Amygdala (tissue), 56 donors: ENCODE measurements at places on chromosomes 6 and 20.

GRCh38 chr20:59580991-59581401 is 23.3 kb upstream of the PHACTR3 start:
- DNase-seq = no peak

DNA sequence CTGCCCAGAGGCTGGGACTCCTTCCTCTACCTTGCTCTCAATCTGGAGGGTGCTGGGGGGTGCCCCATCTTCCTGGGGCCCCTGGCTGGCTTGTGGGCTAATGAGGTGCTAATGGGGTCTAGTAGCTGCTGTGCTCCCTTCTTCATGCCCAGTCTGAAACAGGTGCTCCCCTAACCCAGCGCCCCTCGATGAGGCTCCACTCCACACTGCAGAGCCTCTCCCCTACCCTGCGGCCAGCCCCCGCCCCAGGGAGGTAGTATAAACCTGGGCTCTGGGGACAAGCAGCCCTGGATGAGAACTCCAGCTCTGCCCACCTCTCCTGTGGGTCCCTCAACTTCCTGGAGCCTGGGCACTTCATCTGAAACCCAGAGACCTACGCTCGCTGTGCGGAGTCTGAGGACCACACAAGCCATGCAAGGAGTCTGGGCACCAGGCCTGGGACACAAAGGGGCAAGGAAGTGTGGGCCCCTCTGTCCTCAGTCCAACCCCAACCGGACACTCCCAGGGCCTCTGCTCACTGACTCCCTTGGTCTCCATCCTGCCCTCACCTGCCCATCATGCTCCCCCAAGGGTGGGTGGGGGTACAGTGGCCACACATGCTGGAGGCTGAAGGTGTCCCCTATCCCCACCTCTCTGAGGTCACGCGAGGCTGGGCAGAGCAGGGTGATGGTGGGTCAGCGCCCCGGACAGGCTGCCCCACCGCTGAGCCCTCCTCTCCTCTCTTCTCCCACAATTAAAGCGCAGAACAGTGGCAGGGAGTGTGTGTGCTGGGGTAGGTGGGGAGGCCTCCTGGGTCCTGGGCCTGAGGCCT is 6.1 kb downstream of the RPL10A start:
- no peak for DNase-seq

DNA sequence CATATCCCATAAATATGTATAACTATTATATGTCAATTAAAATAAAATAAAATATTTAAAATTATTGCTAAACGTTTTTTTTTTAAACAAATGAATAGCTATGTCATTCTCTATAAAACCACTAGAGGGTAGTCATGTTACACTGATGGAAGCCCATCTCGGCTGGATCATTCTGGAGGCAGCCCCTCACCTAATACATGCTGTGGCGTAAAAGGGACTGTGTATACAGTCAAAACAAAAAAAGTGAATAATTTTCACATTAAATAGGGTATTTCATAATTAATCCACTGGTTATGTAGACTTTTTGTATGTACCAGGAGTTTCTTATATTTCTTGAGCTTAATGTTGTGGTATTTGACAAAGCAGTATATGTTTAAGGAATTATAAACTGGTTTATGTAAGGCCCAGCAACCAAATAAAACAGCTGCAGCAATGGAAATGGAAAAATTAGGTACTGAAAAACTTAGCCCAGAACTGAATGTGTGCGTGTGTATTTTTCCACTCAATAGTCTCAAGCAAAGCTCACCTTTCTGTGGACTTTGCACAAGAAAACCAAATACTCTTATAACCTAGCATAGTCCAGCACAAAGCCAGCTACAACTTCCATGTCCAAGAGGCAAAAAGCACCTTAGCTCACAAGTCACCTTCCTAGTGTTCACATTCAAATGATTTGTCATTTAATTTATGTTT is 81.7 kb downstream of the COL9A1 start:
- DNase-seq = no peak

DNA sequence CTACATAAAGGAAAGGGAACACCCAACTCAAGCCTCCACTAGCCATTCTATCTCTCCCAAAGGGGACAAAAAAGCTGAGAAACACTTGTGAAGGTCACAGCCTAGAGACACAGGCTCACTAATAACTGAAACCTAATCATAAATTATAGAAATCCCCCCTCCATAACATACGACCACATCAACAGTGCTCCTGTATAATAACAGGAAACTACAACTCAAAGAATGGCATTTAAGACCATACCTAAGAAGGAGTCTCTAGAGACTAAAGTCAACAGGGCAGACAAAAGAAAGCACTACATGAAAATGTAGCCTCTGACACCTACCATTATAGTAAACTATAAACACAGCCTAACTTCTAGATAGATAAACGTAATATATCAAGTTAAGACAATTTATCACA is 82.7 kb downstream of the THEMIS start:
- no peak for DNase-seq

- no peak for DNase-seq
Observed at GRCh38 chr6:130359736-130360135, 6.1 kb upstream of the TMEM200A start.

DNA sequence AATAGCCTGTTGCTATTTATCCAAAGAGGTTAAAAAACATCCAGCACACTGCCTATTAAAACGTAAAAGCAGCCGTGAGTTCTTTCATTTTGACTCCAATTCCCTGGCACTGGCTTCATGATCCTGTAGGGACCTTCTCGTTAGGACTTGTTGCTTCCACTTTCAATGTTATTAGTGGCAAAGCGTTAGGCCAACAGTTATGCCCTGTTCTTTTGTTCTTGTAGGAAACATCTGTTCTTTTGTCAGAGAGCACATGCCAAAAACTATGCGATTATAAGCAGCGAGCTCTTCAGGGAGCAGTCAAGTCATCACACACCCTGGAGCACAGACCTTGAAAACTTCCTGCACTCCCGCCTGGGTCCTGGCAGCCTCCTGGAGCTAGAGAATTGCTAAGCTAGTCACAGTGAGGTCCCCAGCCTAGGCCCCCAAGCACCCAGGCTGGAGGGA is 609.5 kb upstream of the ARID1B start:
- no peak for DNase-seq

DNA sequence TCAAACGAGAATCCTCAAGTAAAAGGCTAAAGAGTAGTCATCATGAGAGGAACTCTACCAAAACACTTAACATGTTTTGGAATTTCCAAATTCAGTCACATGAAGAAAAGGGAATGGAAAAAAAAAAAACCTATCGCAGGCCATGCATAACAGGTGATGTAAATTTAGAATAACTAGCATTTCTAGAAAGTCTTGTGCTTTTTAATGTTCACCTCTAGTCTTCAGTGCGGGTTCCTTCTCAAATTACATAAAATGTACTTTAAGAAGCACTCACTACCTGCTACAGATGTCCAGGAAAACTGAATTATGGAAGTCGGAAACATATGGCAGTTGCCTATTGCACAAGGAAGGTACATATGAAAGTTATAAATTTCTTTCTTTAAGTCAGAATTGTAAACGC is 6.1 kb upstream of the TBX18 start:
- no peak for DNase-seq

DNA sequence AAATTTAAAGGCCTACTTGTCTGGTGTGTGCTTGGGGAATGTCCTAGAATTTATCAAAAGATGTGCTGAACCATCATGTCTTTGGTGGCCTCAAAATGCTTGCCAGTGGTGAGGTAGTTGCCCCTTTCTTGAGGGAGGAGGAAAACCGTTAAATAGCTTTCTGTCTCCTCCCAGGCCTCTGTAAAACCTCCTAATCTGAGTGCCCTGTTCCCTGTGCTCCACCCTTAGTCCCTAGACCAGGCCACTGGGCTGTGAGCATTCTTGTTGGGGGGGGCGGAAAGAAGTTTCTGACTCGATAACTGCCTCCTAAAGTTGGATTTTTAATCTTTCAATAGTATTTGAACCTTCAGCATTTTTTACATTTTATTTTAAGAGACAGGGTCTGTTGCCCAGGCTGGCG is 23.1 kb downstream of the JARID2 start:
- DNase-seq = no peak

DNA sequence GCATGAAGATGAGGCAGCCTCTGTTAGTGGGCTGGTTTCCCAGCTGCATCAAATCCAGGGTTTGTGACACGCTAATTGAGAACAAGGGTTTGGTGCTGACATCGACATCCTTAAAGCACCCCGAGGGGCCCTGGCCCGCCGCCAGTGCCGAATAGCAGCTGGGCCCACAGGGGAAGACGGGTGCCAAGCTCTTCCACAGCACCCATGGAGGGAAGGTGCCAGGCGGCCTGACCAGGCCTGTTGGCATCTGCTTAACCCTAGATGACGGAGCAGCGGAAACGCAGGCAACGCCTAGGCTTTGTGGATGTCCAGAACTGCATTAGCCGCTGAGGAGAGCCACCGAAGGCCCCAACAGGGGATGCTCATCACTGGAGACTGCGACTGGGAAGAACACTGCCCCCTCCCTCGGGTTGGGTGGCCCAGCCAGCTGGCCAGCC is 16.0 kb downstream of the UQCC2 start:
- no peak for DNase-seq

GRCh38 chr20:8039042-8039441 is 19.5 kb upstream of the TMX4 start:
- no peak for DNase-seq

DNA sequence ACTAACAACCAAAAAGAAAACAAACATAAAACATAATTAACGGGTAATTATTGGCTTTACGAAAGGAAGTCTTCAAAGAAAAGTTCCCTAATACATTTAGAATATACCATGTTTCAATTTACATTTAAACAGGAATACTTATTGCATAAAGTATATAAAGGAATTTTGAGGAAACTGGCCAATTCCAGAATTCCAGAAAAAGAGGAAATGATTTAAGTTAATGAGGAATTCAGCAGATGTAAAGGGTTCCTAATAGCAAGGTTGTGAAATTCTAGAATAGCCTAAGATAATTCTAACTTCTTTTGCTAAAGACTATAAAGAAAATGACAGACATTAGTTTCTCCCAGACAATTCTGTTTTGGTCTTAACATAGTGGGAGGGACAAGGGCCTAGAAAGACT is 35.0 kb downstream of the DTNBP1 start:
- DNase-seq = no peak

- DNase-seq = no peak
Observed at GRCh38 chr6:20217891-20218290, 5.6 kb upstream of the MBOAT1 start.

GRCh38 chr6:152552616-152553209 is 84.4 kb downstream of the SYNE1 start:
- DNase-seq = peak; percentile 25

DNA sequence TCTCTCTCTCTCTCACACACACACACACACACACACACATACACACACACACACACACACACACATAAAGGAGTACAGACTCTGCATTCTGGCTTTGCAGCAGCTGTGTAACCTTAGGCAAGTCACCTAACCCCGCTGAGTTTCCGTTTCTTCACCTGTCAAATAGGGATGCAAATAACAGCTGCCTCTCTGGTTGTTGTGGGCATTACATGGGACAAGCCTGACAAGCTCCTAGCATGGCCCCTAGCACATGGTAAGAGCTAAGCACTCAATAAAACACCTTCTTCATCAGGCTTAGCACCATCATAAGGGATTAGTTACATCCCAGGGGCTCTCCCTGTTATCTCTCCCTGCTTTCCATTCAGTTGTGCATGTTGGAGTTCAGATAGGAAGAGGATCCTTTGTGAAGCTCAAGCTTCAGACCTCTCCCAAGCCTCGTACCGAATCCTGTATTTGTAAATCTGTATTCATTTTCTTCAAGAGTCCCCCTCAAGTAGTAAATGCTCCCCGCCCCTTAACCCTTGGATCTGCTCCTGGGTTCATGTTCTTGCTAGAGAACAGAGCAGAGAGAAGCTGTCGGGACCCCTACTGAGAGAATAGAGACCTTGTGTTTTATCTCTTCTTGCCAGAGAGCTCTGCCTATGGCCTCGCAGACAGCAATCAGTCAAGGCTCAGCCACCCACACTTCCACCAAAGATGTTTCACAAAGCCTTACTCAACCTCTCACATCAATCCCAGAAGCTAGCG is 2.2 kb downstream of the SLC13A3 start:
- no peak for DNase-seq

DNA sequence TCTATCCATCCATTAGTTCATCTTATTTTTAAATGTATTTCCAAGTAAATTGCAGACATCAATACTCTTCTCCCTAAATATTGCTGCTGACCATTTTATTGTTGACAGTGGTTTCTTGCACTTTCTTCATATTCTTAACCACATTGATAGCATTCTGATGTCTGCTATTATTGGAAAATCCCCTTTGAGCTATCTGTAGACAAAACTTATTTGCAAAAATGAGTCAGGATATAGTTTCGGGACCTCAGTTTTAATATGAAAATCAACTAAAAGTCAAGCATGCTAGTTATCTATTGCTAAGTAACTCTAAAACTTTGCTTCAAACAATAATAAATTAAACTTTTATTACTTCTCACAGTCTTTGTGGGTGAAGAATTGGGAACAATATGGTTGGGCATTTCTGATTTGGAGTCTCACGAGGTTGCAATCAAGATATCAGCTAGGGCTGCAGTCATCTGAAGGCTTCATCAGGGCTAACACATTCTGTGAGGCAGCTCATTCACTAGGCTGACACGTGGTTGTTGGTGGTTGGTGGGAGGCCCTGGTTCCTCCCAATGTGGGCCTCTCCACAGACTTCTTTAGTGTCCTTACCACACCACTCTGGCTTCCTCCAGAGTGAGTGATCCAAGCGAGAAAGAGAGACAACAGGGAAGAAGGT is 32.7 kb downstream of the CD109 start:
- DNase-seq = no peak

GRCh38 chr20:18853946-18854646 is 40.5 kb downstream of the SCP2D1 start:
- DNase-seq = no peak

DNA sequence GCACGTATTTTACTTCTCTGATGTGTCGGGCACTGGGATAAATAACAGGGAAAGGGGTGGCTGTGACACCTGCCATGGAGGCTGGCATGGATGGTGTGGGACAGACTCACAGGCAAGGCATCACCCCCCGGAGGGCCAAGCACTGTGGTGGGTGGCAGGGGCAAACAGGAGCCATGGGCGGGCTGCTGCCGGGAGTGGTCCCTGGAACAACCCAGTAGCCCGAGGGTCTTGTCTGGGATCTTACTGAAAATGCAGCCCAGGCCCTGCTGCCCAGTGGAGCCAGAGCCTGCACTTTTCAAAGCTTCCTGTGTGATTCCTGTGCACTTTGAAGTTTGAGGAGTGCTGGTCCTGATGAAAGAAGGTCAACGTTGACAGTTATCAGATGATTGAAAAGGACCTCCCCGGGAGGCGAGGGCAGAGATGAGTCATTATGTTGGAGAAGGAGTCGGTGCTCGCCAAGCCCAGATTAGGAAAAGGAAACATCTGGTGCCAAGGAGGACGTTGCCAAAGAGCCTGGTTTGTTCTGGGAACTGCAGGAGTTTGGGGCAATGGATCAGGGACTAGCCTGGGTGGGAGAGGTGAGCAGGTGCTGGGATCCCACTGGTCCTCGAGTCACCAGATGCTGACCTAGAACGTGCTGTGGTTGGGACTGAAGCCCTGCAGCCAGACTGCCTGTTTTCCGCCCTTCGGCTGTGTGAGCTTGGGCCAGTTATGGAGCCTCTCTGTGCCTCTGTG is 130.0 kb upstream of the GGTLC1 start:
- no peak for DNase-seq

DNA sequence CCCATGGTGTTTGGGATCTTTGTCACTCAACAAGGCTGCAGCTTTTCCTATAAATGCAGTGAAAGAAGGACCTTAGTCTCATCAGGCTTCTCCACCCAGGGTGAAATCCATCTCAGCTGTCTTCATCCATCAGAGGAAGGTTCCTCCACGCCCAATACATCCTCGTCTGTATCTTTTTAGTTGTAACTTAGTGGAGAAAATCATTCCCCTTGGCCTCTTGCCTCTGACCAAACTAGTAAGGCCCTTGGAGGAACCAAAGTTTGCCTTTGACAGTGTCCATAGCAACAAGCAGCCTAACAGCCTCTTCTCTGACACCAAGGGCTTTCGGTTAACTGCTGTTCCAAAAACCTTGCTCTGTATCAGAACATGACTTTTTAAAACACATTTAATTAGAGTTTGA is 230.3 kb upstream of the ECI2 start:
- DNase-seq = no peak
